Spinal cord (tissue), 10 donors: ENCODE measurements at places on chromosomes 16 and 17. TPM values are rescaled to one million over a fixed set of nuclear protein-coding genes. Genes with fewer than 3 reads are reported as not detected.

Gene VMO1
- 0.99 TPM for total RNA-seq

DNA sequence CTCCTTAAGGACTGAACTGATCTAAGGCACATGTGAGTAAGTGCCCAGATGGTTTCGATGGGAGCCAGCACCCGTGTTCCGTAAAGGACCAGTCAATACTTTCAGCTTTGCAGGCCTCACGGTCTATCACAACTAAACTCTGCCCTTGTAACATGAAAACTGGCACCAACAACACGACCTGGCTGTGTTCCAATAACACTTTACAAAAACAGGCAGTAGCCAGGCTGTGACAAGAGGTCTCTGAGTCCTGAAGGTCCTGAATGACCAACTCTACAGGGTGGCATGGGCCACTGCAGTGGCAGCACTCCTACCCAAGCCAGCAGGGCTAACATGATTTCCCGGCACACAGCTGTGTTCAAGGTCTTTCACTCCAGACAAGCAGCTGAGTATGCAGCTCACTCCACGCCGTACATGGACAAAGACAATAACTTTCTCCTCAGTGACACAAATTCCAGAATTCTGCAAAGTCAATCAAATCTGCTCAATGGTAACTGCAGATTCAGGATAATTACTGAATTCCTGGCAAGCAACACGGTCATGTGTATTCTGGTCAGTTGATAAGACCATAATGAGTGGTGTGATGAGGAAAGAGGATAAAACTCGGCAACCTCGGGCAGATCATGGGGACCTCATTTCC lies 15.3 kb downstream of the NPLOC4 start:
- H3K4me3 ChIP-seq: no peak overlapping the region
- no peak overlapping the region for H3K27ac ChIP-seq
- no peaks in the 10 kb centered on the region for H3K4me1 ChIP-seq
- peaks cover 86% of the 10 kb centered on the region for H3K36me3 ChIP-seq

GRCh38 chr17:9324864-9325263 lies 250.8 kb downstream of the STX8 start:
- H3K27me3 ChIP-seq: no peaks in the 10 kb centered on the region
- no peak overlapping the region for H3K4me3 ChIP-seq
- peaks cover 23% of the 10 kb centered on the region for H3K4me1 ChIP-seq
- DNase-seq: no peak

DNA sequence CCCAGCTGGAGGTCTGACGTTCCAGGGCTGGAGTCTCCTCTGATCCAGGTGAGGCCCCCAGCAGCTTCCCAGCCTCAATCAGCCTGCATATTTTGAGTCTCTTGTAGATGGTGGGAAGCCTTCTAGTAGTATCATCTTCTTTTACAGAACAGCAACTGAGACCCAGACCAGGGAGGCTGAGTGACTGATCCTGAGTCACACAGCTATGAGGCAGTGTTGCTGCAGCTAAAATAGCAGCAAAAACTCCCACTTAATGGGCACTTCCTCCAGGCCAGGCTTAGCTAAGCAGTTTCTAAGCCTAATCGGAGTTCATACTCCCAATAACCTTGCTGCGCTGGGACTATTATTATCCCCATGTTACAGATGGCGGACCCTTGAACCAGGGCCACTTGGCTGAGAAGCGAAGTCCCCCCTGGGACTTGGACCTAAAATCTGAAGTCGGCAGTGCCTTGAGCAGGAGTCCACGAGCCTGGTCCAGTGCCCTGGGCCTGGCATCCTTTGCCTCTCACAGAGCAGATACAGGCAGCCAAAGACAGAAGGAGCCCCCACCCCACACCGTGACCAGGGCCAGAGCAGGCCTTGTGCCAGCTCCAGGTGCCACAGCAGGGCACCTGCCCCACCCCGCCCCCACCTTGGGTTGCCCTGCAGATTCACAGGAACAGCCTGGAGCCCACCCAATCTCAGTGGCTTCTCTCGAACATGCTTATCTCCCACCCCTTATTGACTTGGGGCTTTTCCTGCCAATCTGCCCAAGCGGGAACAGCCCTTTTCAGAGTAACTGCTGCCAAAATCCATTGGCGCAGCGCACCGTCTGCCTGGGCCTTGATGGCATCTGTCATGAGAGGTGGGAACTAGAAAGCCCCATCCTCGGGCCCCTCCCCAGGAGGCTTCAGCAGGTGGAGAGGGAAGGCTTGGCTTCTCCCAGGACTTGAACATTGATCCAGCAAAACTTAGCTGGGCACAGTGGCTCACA lies 65.1 kb downstream of the SOCS1 start:
- H3K4me1 ChIP-seq: peaks cover 3% of the 10 kb centered on the region
- H3K4me3 ChIP-seq: no peak overlapping the region
- no peak overlapping the region for H3K27ac ChIP-seq
- H3K27me3 ChIP-seq: no peaks in the 10 kb centered on the region
- no peak for DNase-seq
- H3K36me3 ChIP-seq: no peaks in the 10 kb centered on the region
